LNCaP clone FGC (cell line): ENCODE measurements at places on chromosomes 13 and 19.

DNA sequence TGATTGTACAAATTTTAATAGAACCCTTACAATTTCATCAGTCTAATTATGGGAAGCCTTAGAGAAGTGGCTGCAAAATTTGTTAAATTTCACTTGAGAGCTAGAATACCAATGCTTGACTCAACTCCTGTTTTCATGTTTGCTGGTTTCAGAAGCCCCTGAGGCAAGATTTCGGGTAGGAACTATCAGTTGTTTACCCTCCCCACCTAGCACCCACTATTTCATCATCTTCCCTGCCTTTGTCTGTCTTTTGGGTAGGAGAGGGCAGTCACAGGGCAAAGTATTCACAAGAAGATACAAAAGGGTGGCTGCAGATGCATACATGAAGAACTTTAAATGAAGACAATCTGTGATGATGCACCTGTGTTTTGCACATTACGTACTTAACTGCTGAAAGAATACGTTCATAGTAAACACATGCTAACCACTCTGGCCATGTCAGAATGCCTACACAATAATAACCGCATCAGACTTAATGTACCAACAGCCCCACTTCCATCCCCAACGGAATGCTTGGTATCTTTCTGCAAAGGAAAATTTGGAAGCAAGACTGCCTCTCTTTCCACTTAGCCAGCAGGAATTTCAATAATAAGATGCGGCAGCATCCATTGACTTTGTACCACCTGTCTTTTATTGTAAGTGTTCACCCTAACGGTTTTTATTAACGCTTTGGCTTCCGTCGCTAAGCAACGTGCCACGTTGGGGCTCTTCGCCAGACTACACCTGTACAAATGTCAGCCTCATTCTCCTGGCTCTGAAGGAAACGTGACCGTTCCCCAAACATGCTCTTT, 30.4 kb downstream of the TPT1 start:
- DNase-seq = no peak

DNA sequence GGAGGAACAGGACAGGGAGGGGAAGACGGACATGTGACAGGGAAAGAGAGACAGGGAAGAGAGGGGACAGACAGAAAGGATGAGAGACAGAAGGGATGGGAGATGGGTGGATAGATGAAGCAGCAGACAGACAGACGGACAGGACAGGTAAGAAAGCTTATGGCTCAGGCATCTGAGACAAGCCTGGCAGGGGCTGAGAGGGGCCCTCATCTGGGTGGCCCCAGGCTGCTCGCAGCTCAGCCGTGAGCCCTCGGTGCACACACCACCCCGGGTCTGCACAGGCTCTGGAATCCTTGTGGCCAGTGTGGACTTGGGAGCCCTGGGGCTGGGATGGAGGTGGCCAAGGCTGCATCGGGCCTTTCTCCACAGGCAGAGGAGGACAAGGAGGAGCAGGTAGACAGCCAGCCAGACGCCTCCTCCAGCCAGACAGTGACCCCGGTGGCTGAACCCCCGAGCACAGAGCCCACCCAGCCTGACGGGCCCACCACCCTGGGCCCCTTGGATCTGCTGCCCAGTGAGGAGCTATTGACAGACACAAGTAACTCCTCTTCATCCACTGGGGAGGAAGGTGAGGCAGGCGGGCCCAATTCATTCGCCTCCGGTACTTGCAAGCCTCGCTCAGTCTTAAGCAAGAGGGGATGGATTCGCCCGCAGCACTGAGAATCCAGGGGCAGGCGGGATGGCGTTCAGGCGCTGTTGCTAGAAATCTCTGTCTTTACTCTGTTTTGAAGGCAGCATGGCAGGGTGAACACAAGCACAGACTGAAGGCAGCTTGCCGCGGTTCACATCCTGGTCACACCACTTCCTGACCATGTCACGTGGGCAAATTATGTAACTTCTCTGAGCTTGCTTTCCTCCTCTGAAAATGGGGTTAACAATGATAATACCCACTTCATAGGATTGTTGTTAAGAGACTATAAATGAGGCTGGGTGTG, 14.0 kb downstream of the GRAMD1A start:
- no peak for DNase-seq

- peak; percentile 26 for DNase-seq
Observed at GRCh38 chr19:46299004-46299509, 2.2 kb downstream of the HIF3A start.

DNA sequence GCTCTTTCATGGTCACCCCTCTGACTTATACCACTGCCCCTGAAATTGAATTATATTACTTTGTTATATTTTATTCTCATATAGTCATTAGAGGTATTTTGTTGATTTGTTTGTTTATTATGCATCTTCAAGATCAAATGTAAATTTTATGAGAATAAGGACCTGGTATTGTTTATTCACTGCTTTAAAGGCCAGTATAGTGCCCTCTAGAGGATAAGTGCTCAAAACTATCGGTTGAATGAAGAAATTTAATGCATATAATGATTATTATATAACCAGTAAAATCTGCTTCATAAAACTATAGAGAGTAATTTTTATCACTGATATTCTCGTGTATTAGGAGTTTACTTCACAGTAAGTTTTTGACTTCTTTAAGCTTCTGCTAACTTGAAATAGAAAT, 1401.9 kb downstream of the SLITRK1 start:
- DNase-seq = no peak

DNA sequence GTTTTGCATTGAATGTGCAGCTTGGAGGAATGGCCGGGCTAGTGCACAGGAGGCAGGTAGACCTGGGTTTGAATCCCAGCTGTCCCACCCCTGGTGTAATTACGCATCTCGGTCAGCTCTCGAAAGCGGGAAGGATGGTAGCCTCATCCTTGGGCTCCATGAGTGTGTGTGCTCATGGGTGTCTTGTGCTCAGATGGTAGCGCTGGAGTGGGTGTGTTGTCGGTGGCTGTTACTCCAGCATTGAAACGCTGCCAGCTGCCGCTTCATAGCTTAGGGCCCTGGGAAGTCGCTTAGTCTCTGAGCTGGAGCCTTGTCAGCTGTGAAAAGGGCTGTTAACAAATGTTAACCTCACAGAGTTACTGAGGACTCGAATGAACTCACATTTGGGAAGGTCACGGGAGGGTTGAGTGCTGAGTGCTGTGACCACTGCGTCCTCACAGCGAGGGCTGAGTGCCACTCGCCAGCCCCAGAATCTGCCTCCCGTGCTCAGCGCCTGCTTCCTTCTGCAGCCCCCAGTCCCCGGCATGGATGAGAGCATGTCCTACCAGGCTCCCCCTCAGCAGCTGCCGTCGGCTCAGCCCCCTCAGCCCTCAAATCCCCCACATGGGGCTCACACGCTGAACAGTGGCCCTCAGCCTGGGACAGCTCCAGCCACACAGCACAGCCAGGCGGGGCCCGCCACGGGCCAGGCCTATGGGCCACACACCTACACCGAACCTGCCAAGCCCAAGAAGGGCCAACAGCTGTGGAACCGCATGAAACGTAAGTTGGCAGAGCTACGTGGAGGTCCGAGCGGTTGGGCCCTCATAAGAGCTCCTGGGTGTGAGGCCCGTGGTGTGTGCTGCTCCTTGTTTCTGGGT, 5.2 kb downstream of the LENG8 start:
- no peak for DNase-seq

GRCh38 chr13:81021284-81021840, 680.4 kb upstream of the SPRY2 start:
- DNase-seq = no peak

- no peak for DNase-seq
Observed at GRCh38 chr13:76733671-76734070, 152.5 kb downstream of the KCTD12 start.

DNA sequence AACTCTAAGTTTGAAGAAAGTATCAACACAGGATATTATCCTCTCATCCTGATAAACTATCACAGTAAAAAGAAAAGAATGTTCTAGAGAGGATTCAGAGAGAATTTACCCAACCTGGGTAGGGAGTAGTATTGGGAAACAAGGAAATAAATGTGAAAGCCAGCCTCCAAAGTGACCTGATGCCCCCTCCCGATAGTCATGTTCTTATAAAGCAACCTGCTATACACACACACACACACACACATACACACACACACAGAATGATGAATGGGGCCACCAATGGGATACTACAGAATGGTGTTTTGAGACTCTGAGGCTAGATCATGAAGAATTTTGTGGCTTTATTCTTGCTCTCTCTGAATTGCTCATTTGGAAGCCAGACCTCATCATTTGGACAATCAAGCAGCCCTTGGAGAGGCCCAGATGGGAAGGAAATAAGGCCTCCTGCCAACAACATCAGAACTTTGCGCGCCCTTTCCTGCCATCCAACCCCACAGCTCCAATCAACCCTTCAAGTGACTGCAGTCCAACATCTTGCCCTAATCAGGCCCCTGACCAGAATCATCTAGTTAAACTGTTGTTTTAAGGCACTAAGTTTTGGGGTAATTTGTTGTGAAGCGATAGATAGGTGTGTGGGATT, 807.9 kb upstream of the ARGLU1 start:
- DNase-seq = no peak

DNA sequence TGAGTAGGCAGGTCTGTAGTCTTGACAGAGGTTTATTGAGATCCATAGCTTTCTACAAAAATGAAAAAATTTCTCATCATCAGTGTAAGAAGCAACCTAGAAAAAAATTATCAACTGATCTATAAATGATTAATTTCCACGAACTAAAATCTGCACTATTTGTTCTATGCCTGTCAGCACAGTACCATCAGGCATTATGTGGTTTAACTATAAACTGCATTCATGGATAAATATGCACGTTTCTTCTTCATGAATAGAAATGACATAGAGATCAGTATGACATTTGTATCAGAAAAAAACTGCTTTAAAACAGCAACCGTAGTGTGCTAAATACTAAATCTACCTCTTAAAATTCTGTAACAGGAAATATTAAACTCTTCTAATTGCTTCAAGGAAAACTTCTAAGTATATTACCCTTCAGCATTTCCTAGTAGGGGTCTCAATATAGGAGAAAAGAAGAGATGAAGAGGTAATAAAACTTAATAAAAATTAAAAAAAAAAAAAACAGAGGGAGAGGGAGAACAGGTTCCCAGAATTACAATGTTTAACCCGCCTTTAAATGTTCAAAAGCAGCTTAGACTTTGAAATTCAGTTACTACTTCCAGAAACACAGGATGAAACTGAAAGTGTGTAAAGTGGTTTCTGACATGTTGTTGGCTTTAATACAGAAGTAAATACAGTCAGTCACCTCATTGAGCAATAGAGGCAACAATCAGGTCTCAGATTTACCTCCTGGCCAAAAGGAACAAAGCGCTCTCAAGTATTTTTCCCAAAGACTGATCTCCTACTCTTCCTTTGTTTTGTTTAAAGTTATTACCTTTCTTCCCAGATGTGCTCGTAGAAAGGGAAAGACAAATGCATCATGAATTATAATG, 144.4 kb downstream of the DIAPH3 start:
- DNase-seq = no peak
